Activated CD4-positive, alpha-beta memory T cell treated with anti-CD3 and anti-CD28 coated beads for 36 hours (primary cell): ENCODE measurements at places on chromosomes 6 and 20. TPM values are rescaled to one million over a fixed set of nuclear protein-coding genes. Genes with fewer than 3 reads are reported as not detected.

DNA sequence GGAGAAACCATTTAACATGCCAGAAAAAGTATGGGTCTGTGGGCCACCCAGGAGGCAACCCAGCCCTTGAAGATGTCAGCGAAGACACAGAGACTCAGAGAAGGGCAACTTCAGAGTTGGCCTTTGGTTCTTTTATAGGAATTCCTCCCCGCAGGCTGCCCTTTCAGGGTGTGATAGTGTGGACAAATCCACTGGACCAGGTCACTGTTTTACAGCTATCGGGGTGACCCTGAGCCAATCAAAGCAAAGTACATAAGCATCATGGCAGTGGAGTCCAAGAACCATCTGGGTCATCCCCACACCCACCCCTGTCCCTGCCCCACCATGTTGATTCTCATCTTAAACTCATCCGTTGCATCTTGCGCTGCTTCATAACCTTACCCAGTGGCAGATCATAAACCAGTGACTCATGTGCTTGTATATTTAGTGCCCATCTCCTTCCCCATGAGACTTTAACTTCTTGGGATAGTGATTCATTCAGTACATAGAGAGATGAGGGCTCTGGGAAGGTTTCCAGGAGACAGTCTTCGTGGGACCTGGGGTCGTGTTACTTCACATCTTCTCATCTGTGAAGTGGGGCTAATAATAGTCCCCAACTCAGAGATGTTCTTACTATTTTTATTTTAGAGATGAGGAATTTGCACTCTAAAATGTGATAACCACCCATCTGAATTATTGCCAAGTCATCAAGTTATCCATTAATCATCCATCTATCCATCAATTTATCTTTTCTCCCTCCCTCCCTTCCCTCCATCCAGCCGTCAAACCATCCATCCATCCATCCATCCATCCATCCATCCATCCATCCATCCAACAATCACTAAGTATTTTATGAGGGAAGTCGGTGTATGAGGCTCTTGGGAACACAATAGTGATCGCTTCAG is 51.0 kb downstream of the EDN3 start:
- no peak overlapping the region for H3K4me3 ChIP-seq
- H3K36me3 ChIP-seq: no peaks in the 10 kb centered on the region
- H3K27me3 ChIP-seq: no peaks in the 10 kb centered on the region
- DNase-seq: no peak

GRCh38 chr6:33204415-33205190 is at the start of gene HSD17B8:
HSD17B8 (plus strand) TSS chr6:33204655; CDS start chr6:33204669, 14 bp downstream.
- H3K27me3 ChIP-seq: no peaks in the 10 kb centered on the region
- H3K4me1 ChIP-seq: peaks cover 61% of the 10 kb centered on the region
- peak within 1 kb of the TSS; percentile 85 for H3K4me3 ChIP-seq
- DNase-seq: peak; percentile 96
- H3K27ac ChIP-seq: peak within 1 kb of the TSS; percentile 91

DNA sequence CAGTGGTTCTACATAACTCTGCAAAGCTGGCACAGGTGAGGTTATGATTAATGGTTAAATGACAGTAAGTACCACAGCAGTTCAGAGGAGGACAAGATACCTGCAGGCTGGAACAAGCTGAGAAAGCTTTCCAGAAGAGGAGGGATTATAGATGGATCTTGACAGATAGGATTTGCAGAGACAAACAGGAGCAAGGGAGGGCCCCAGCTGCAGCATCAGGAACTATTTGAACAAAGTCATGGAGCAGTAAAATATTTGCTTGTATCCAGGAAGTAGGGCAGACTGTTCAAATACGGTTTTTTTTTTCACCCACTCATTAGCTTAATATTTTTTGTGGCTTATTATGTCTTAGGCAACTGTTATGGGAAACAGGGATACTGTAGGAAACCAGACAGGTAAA is 144.4 kb upstream of the MAN1A1 start:
- no peak overlapping the region for H3K4me3 ChIP-seq
- H3K27me3 ChIP-seq: no peaks in the 10 kb centered on the region
- H3K4me1 ChIP-seq: no peaks in the 10 kb centered on the region
- no peaks in the 10 kb centered on the region for H3K36me3 ChIP-seq
- DNase-seq: no peak

DNA sequence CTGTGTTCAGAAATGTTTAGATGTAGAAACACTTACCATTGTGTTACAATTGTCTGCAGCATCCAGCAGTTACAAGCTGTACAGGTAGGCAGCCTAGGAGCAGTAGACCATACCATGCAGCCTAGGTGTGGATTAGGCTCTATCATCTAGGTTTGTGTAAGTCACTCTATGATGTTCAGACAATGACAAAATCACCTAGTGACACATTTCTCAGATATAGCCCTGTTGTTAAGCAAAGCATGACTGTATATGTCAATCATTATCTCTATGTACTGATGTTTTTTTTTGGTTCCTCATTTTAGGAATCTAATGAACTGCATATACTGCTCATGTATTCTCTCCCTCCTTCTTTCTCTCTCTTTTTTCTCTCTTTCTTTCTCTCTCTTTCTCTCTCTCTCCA is 22.2 kb downstream of the CST8 start:
- H3K36me3 ChIP-seq: no peaks in the 10 kb centered on the region
- no peak for DNase-seq
- H3K27ac ChIP-seq: no peak overlapping the region
- H3K4me3 ChIP-seq: no peak overlapping the region

DNA sequence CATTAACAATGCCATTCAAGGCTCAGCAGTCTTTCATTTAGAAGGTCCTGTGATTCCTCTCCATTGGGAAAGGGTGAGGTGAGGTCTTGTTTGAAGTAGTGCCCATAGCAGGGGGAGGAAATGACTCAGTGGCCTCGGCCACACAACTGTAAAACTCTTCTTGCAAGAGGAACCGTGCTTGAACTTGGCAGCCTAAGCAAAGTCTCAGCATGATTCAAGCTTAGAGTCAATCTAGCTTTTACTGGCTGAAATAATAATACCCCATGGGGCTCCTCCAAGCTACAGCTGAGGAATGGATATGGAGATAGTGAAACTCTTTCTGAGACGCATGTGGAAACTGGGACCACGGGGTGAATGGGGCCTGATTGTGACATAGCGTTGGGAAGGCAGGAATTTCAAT is 428.2 kb downstream of the BMP2 start:
- H3K4me1 ChIP-seq: no peaks in the 10 kb centered on the region
- H3K36me3 ChIP-seq: no peaks in the 10 kb centered on the region

GRCh38 chr20:51360451-51361201 is 181.9 kb downstream of the NFATC2 start:
- H3K4me3 ChIP-seq: no peak overlapping the region
- peaks cover 3% of the 10 kb centered on the region for H3K4me1 ChIP-seq
- peaks cover 2% of the 10 kb centered on the region for H3K36me3 ChIP-seq
- no peak overlapping the region for H3K27ac ChIP-seq

- H3K27ac ChIP-seq: no peak overlapping the region
- no peak overlapping the region for H3K4me3 ChIP-seq
- H3K4me1 ChIP-seq: peaks cover 12% of the 10 kb centered on the region
- H3K27me3 ChIP-seq: peaks cover 25% of the 10 kb centered on the region
- H3K36me3 ChIP-seq: no peaks in the 10 kb centered on the region
Observed at GRCh38 chr6:166624275-166624674, 2.8 kb downstream of the RPS6KA2 start.

Gene HCK
- not detected for total RNA-seq
